Muscle of arm (tissue), 14 donors: ENCODE measurements at places on chromosomes 4 and X. TPM values are rescaled to one million over a fixed set of nuclear protein-coding genes. Genes with fewer than 3 reads are reported as not detected.

SMS gene
- 74.2 TPM for polyA plus RNA-seq

- no peak for DNase-seq
Measured at GRCh38 chr4:15868826-15869413, 69.6 kb downstream of the FGFBP1 start.

DNA sequence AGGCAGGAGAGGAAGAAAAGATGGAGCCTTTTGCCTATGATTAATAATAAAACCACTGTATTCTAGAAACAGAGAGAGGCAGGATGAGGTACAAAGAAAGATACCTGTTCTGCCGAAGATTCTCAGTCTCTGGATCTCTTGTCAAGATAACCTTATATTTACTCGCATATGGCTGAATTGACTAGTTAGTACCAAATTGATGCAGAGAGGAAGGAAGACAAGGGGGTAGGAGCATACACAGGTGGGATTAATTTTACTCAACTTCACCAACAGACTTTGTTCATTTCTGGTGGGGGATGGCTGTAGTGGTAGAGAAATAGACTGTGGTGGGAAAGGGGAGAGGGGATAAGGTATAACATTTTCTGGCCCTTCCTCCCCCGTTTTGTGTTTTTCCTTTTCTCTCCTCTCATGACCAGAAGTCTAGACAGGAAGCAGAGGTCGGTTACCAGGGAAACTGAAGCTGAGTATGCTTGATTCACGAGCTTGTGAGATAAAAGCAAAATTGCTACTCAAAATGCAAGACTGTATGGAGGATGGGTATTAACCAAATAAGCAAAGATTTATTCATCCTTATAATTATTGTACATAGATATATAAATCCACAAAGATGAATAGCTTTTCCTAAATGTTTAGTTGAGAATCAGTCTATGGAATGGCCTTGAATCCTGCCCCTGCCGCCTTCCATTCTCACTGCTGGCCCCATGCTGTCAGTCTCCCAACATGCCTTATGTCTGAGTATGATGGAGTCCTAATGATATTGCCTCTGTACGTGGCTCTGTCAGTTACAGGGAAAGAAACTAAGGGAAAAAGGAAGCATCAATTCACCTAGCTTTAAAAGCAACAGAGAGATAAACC lies 17.8 kb upstream of the PAGE2B start:
- DNase-seq = peak; percentile 7

GRCh38 chr4:83281307-83281706 lies 3.3 kb downstream of the COQ2 start:
- DNase-seq = no peak

GRCh38 chr4:108094923-108095482 lies 73.7 kb downstream of the LEF1 start:
- DNase-seq = no peak

ADGRL3 gene
- polyA plus RNA-seq = not detected
